HS-5 (cell line): ENCODE measurements at places on chromosomes 12 and 14.

- DNase-seq, result no peak
These were observed 1.9 kb downstream of the TMEM263 start for GRCh38 chr12:106957583-106957982.

DNA sequence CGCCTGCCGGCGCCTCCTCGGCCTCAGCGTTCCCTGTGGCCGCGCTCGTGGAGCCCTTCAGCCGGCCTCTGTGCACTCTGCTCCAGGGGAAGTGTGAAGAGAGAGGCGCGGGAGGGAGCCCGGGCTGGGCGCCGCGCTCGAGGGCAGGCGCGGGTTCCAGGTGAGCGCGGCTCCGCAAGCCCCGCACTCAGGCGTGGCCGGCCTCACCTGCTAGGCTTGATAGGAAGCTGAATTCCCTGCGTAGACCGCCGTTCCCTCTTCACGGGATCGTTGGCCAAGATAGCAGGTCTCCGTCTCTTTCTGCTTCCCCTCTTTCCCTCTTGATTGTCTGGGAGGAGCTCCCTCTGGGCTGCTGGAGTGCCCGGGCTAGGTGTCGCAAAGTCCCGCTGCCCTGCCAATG lies 89.7 kb downstream of the ASCL4 start:
- no peak for DNase-seq

- DNase-seq, result no peak
These were observed 60.5 kb upstream of the NCOR2 start for GRCh38 chr12:124627956-124628355.

DNA sequence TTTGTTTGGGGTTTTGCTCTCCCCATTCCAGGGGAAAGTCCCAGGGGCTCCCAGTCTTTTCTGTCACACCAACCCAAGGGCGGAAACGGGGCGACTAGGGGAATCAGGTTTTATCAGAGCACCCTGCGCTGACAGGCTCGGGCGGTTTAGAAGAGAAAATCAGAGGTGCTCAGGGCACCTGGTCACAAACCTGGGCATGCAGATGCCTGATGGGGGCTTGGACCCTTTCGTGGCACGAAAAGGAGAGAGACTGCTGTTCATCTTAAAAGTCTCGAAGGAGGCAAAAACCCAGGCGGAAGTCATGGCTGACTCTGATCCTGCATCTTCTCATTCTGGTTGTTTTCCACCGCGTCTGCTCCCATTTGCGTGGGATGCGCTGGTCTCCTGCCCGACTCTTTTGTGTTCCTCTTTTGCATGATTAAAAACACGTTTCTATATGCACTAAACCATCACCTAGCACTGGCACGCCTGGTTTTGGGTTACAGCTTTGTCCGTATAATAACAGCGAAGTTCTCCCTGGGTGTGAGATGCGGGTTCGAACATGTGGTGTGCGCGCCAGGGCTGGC lies 13.2 kb downstream of the OTX2 start:
- no peak for DNase-seq

- no peak for DNase-seq
These were observed 362.6 kb downstream of the BCL11B start for GRCh38 chr14:98909251-98909944.

DNA sequence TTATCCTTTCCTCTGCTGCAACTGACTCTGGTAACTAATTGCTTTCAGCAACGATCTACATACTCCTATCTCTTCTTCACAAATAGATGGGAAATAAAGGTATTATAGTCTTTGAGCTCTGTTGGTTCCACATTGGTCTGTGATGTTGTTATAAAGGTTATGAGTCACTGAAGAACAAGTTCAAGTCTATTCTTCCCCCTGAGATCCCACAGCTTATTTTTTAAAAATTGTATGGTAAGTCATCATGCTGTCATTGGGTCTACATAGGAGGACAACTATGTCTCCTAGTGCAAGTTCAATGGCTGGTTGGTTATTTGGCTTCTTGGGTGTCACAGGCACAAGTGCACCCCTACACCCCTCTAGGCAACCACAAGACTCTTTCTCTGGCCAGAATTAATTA lies 49.6 kb upstream of the PTCSC3 start:
- DNase-seq, result no peak

- DNase-seq, result no peak
These were observed 45.5 kb downstream of the ZFP36L1 start for GRCh38 chr14:68747393-68747792.

- no peak for DNase-seq
These were observed 41.6 kb downstream of the LRRC74A start for GRCh38 chr14:76867516-76868453.

GRCh38 chr12:127416796-127417195 lies 850.2 kb upstream of the TMEM132C start:
- peak; percentile 10 for DNase-seq

- DNase-seq, result no peak
These were observed 468.3 kb downstream of the AACS start for GRCh38 chr12:125533434-125534029.

- no peak for DNase-seq
These were observed 186.4 kb upstream of the E2F7 start for GRCh38 chr12:77251799-77252198.

GRCh38 chr14:93824518-93825234 lies 36.4 kb upstream of the PRIMA1 start:
- DNase-seq, result no peak

- no peak for DNase-seq
These were observed 77.0 kb downstream of the PELI2 start for GRCh38 chr14:56195223-56195622.

DNA sequence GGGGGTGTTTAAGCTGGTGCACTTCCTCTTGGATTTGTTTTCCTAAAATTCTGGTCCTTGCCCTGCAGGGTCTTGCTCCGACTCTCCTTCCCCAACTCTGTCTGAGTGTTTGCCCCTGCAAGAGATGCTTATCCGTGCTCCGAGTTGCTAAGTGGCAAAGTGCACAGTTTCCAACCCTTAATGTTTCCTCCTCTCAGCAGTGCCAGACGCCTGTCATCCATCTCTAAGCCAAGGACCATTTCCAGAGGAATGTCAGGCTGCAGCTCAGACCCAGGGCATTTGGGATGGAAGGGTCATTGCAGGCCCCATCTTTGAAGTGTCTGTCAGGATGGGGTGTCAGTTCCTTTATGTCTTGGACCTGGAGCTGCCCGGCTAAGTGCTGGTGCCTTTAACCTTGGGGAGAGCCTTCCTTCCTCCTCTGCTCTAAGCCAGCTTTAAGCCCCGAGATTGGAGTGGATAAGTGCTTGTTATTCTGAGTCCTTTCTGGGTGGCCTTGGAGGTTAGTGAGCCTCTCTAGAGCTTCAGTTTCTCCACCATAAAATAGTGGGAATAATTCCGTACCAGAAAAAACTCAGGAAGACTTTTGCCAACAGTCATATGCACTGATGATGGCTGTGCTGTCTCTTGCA lies 15.0 kb downstream of the WNT5B start:
- DNase-seq, result no peak

DNA sequence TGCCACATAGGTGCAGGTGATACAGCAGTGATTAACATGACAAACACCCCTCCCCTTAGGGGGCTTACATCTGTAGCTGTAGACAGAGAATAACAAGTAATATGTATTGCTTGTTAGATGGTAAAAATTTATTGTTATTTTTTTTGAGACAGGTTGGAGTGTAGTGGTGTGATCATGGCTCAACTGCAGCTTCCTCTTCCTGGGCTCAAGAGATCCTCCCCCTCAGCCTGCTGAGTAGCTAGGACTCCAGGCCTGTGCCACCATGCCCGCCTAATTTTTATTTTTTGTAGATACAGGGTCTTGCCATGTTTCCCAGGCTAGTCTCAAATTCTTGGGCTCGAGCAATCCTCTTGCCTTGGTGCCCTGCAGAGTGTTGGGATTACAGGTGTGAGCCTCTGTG lies 19.8 kb downstream of the DIP2B start:
- no peak for DNase-seq

DNA sequence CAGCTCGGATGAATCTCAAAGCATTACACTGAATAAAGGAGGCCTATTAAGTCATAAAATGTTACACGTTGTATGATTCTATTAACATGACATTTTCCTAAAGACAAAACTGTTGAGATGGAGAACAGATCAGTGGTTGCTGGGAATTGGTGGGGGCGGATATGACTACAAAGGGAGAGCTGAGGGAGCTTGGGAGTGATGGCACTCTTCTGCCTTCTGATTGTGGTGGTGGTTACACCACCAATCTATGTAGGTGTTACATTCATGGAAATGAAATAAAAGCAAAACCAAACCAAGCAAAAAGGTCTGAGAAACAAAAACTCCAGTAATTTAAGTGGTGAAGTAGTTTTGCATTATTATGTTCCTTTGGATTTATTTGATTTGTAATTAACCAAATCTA lies 16.4 kb upstream of the EVL start:
- DNase-seq, result no peak

DNA sequence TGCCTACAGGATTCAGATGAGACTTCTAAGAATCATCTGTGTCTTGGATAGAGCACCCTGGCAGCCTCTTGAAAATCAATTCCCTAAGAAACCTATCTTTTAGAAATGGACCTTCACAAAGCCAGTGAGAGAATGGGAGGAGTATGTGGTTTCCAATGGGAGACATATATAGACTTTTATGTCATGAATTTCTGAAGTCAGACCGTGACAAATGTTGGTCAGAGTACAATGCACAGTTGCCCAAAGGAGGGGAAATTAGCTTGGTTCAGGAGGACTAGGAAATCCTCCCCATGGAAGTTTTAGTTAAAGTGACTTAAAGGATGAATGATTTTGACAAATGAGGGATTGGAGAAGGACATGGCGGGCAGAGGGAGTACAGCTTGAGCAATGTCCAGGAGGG lies 194.4 kb downstream of the DAD1 start:
- DNase-seq, result no peak

DNA sequence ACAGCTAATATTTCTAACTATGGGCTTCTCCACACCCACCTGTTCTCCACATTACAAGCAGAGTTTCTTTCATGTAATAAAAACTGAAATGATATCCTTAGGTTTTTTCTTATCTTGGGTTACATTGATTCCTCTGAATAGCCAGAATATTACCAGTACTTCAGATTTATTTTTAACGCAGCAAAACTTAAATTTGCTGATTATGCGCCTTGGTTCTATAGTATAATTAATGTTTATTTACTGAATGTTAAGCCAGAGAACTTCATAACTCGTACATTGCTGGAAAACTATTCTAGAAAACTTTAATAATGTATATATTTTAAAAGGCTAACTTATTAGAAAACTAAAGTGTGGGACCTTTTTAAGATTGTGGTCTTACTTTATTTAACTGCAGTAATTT lies 577.2 kb downstream of the PRKD1 start:
- DNase-seq, result no peak

GRCh38 chr12:74579981-74580380 lies 42.3 kb downstream of the ATXN7L3B start:
- DNase-seq, result no peak

DNA sequence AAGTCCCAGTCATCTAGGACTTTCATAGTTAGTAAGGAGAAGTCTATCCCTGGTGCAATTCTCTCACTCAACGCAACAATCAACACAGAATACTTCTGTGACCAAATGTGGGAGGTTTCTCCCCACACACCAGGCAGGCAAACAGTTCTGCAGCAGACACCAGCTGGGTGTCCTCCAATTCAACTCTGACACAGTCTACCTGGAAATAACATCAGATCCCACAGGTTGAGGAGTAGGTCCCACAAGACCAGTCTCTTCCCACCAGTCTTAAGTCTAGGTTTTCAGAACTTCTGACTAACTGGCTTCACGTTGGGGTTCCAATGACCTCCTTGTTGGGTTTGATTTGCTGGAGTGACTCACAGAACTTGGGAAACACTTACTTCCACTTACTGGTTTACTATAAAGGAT lies 14.8 kb downstream of the ACOT6 start:
- DNase-seq, result no peak

DNA sequence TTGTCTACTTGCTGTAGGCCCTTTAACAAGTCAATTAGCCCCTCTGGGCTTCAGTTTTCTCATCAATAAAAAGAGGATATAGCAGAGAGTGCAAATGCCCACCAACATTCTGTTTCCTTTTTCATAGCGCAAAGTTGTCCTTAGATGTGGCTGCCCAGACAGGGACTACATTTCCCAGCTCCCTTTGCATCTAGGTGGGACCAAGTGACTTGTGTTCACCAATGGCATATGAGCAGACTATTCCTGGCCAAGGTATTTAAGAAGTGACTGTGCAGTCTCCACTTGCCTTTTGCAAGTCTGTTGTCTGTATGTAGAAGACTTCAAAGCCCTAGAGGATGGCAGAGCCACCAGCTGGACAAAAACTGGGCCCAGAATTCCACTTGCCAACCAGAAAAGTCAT lies 59.7 kb downstream of the DAO start:
- DNase-seq, result no peak

- no peak for DNase-seq
These were observed 88.4 kb downstream of the LIN7A start for GRCh38 chr12:80849337-80849736.

GRCh38 chr12:68294251-68294650 lies 37.9 kb downstream of the MDM1 start:
- DNase-seq, result no peak

DNA sequence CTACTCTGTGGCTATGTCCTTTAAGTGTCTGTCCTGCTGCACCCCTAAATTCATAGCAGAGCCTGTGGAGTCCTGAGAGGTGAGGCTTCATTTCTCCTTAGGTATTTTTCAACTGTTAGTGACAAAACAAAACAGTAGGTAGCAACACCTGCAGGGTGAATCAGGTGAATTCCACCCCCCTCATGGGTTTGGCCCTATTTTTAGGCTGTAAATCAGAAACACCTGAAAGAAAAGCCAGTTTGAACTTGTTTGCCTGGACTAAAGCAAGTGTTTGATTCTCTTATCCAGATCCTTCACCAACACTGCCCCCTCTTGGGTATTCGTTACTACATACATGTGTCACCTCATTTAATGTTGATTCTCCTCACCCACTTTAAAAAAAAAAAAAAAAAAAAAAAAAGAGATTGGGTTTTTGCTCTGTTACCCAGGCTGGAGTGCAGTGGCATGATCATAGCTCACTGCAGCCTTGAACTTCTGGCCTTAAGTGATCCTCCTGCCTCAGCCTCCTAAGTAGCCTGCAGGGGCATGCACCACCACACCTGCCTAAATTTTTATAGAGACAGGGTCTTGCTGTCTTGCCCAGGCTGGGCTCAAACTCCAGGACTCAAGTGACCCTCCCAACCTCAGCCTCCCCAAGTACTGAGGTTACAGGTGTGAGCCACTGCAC lies 10.3 kb downstream of the TBPL2 start:
- DNase-seq, result peak; percentile 35

- no peak for DNase-seq
These were observed 770.0 kb downstream of the FLRT2 start for GRCh38 chr14:86299994-86300393.
